Natural killer cell (primary cell): ENCODE measurements at places on chromosomes 2 and 18. TPM values are rescaled to one million over a fixed set of nuclear protein-coding genes. Genes with fewer than 3 reads are reported as not detected.

DNA sequence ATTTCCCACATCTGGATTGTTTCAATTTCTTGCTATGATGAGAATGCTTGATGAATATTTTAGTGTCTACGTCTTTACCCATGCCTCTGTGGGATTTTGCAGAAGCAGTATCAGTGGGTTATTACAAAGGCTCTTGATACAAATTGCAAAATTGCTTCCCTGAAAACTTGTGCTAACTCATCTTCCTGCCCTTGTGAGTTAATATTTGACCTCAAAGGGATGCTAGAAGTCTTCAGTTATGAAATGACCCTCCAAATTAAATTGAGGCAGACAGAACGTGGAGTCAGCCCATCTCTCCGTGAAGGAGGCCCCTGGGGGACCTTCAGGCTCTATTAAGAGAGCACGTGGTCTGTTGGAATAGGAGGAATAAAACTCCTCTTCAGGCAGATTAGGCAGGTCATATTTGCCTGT is 239.2 kb upstream of the HS6ST1 start:
- DNase-seq = no peak

DUSP19 gene
- 1.1 TPM for total RNA-seq

DNA sequence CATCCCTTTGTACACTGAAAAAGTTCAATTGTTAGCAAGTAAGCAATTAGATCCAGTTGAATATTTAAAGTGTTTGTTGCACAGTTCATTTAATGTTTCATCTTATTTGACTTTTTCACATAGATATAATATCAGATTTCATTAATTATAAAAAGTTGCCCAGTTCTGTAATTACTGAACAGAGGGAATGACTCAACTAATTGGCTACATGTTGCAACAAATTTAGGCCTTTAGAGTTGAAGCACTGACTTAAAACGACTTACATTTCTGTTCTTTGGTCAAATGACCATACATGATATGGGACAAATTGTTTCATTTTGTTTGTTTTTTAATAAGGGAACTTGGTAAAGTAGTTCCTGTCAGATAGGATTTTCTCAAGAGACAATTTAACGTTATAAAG is 68.5 kb upstream of the FAM117B start:
- DNase-seq = no peak

DNA sequence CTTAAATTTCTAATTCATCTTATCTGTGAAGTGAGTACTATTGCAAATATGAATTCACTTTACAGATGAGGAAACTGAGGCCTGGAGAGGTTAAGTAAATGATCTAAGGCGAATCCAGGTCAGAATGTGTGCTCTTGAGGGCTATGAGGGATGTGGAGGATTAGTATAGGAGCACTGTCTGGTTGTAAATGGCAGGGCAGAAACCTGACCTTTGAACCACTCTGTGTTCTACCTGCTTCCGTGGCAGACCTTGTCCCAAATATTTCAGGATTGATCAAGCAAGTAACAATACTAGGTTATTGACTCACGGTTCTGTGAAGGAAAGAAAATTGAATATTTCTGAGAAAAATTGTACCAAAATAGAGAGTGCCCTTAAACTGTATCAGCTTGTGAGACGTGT is 74.7 kb downstream of the PTPRM start:
- DNase-seq = no peak

DNA sequence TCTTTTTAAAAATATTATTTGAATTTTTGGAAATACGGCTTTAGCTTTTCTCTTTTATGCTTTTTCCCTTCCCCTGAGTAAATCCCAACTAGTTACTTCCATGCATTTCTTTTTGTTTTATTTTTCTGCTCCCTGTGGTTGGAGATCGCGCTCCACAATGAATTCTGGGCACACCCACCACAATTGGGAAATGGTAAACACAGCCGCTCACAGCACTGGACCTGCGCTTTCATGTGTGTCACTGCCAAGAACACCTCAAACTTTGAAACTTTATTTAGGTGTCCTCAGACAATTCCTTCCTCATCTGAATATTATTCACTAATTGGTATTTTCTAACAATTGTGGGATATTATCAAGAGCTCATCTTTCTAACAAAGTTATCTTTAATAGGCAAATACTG is 82.8 kb upstream of the TMEM18 start:
- DNase-seq = no peak
